Vagina (tissue), 2 donors: ENCODE measurements at places on chromosomes 1 and 21. TPM values are rescaled to one million over a fixed set of nuclear protein-coding genes. Genes with fewer than 3 reads are reported as not detected.
A peak's percentile ranks its signal among the peaks of the same experiment; 100 is the strongest.

The UBR4 gene
- total RNA-seq, result 157 TPM

The MLLT11 gene
- 3.7 TPM for total RNA-seq

The RNU1-1 gene
- 19,908 TPM for total RNA-seq

The CFAP45 gene
- not detected for total RNA-seq

The CD1E gene
- total RNA-seq, result 2.5 TPM

The ERICH3 gene
- 0.49 TPM for total RNA-seq

The KIF26B gene
- total RNA-seq, result 0.49 TPM

The MAP3K7CL gene
- total RNA-seq, result 6.9 TPM

The FCRL1 gene
- total RNA-seq, result 0.49 TPM

- DNase-seq, result no peak
Measured at GRCh38 chr1:149962039-149962647, 25.5 kb upstream of the MTMR11 start.

GRCh38 chr1:177210071-177210470 is 39.3 kb downstream of the BRINP2 start:
- no peak for DNase-seq

- DNase-seq, result no peak
Measured at GRCh38 chr1:1435911-1436629, 580 bp downstream of the VWA1 start.

GRCh38 chr1:48066936-48067335 is 69.8 kb upstream of the TRABD2B start:
- DNase-seq, result no peak

GRCh38 chr21:45290948-45291612 is 3.4 kb upstream of the POFUT2 start:
- DNase-seq, result peak; percentile 70

- DNase-seq, result no peak
Measured at GRCh38 chr1:50775740-50776139, 184.3 kb downstream of the FAF1 start.

DNA sequence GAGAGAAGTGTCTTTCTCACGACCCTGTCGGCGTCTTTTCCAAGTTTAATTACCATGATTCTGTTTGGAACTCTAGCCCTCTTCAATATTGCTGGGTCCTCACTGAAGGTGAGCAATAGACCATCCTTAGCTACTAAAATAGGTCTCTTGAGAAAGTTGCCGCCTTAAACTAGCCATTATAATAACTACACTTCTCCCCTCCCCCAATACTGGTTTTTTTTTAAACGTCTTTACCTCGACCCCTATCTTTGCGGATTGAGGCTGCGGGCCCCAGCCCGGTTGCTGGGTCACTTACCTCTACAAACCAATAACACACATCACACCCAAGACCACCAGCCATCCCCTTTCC is 672 bp downstream of the ENSA start:
- DNase-seq, result no peak

GRCh38 chr1:146012703-146013558 is 8.6 kb downstream of the HJV start:
- DNase-seq, result no peak

GRCh38 chr21:31397515-31397926 is 53.5 kb upstream of the TIAM1 start:
- no peak for DNase-seq

DNA sequence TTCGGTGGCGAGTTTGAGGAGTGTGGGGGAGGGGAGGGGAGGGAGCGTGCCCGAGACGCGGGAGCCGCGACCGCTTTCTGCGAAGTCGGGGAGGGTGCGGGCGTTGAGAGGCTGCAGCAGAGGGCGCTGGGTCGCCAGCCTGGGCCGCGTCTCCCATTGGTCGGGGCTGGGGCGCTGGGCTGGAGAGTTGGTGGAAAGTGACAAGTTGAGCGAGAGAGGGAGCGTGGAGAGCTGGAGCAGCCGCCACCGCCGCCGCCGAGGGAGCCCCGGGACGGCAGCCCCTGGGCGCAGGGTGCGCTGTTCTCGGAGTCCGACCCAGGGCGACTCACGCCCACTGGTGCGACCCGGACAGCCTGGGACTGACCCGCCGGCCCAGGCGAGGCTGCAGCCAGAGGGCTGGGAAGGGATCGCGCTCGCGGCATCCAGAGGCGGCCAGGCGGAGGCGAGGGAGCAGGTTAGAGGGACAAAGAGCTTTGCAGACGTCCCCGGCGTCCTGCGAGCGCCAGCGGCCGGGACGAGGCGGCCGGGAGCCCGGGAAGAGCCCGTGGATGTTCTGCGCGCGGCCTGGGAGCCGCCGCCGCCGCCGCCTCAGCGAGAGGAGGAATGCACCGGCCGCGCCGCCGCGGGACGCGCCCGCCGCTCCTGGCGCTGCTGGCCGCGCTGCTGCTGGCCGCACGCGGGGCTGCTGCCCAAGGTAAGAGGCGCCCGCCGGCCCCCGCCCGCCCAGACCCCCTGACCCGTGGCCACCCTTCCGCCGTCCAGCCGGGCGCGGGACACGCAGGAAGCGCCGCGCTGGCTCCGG is at the start of gene ROR1:
Gene ROR1, plus strand, starts transcription at position 203 of the 802 bp plus-strand sequence.
- DNase-seq, result peak; percentile 94

GRCh38 chr1:99533909-99534637 is 111.8 kb upstream of the PALMD start:
- DNase-seq, result no peak

GRCh38 chr1:67726224-67726623 is 41.2 kb downstream of the GADD45A start:
- no peak for DNase-seq

- no peak for DNase-seq
Measured at GRCh38 chr21:17370263-17370662, 142.6 kb upstream of the CXADR start.

DNA sequence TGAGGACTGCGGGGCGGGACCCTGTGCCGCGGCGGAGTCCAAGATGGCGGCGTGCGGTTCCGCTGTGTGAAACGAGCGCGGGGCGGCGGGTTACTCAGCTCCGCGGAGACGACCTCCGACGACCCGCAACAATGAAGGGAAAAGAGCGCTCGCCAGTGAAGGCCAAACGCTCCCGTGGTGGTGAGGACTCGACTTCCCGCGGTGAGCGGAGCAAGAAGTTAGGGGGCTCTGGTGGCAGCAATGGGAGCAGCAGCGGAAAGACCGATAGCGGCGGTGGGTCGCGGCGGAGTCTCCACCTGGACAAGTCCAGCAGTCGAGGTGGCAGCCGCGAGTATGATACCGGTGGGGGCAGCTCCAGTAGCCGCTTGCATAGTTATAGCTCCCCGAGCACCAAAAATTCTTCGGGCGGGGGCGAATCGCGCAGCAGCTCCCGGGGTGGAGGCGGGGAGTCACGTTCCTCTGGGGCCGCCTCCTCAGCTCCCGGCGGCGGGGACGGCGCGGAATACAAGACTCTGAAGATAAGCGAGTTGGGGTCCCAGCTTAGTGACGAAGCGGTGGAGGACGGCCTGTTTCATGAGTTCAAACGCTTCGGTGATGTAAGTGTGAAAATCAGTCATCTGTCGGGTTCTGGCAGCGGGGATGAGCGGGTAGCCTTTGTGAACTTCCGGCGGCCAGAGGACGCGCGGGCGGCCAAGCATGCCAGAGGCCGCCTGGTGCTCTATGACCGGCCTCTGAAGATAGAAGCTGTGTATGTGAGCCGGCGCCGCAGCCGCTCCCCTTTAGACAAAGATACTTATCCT is 430 bp downstream of the RBM15 start:
- no peak for DNase-seq

DNA sequence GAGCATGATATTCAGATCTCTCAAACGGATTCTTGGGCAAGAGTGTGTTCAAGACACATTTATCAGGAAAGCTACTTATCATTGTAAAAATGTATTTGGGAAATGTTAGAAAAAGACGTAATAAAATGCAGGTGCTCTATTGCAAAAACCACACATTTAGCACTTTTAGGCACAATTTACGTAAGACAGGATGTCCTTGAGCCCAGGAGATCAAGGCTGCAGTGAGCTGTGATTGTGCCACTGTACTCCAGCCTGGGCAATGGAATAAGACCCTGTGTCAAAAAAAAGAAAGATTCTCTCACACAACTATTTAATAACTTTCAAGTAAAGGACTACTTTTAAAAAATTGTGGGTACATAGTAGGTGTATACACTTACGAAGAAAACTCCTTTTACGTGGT is 18.4 kb downstream of the SLC25A33 start:
- DNase-seq, result no peak

DNA sequence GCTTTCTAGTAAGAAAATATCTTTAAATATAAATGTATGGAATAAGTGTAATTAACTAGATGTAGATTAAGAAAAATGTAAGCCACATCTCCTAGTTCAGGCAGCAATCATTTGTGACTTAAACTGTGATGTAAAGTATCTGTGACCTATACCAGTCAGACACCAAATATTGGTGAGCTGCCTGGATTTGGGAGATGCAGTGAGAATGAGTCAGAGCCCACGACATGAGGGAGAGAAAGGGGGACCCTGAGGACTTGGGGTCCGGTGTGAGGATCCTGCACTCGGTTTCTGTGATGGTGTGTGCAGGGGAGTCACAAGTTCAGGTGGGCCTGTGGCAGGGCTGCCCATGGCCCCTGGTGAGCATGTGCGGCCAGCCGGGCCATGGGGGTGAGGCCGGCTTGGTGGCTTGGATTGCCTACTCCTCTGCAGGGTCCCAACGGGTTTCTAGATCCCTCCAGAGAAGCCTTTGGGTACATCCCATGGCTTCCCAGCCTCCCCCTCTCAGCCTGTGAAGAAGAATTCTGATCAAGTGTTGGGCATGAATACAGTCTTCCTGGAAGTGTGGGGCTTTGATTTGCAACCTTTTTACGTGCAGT is 19.0 kb upstream of the ABCG1 start:
- DNase-seq, result peak; percentile 55

- no peak for DNase-seq
Measured at GRCh38 chr1:182198006-182198605, 136.6 kb upstream of the ZNF648 start.

GRCh38 chr1:186761358-186761757 is 67.4 kb upstream of the PLA2G4A start:
- no peak for DNase-seq
